ENCODE measurements at places on chromosomes 6 and 20.
A peak's percentile ranks its signal among the peaks of the same experiment; 100 is the strongest.

- no peak for DNase-seq
These were observed 110.3 kb downstream of the CRYBG1 start for GRCh38 chr6:106470811-106471210.

DNA sequence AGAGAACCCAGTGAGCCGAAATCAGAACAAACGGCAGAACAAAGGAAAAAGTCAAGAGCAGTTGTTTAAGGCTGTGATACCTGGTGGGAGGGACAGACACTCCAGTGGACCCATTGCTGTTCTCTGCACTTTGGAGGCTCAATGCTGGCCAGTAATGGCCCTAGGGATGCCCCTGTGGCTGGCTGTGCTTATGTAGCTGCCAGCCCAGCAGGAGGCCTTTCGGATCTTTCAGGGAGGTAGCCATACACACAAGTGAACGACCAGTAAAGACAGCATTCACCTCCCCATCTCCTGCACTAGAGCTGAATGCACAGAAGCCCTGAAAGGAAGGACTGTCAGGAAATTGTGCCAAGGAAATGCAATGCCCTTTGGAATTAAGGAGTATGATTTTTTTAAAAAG, 34.3 kb downstream of the GPLD1 start:
- no peak for DNase-seq

DNA sequence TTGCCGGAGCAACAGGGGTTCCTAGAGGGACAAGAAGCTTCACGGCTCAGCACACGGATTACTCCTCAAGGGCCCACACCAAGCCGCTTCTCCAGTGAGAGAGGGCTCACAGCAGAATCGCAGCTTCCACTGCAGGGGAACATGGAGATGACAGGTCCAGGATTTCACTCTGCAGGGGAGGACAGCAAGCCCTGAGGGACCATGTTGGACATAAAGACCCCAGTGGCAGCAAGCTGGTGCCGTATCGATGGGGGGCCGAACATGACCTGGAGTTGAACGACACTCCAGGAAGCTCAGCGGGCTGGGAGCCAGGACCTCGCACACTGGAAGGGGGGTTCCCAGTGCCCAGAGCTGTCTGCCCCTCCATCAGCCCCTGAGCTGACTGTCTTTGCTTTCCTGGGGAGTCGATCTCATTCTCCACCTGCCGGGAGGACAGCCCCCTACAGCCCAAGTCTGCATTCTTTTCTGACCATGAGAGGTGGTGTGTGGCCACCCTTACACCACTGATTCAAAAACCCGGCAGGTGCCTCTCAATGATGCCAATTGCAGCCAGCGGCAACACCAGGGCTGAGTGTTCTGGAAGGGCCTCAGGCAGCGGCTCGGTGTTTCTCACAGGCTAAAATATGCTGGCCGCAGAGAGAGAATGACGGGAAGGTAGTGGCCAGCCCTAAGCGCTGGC, 194.5 kb upstream of the CDH4 start:
- DNase-seq = no peak

- no peak for DNase-seq
These were observed 41.1 kb downstream of the BLTP3A start for GRCh38 chr6:34832942-34833341.

DNA sequence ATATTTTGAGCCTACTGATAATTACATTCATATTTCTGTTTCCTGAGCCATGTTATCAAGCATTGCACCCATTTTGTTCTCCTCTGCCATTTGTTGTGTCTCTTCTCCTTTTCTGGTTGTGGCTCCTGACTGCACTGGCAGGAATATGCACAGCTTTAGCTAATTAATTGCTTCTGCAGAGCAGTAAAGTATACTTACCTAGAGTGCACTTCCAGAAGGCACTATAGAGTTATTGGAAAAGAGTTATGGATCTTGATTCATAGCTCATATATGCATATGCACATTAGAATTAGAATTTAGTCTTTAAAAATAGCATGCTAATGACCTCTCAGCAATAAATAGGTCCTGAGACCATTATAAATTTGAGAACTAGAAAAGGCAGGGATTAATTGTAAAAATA, 262.6 kb downstream of the NKAIN2 start:
- DNase-seq = no peak

GRCh38 chr20:6401893-6402557, 279.2 kb upstream of the FERMT1 start:
- DNase-seq = no peak

- no peak for DNase-seq
These were observed 23.6 kb downstream of the HMGN4 start for GRCh38 chr6:26561533-26562466.

GRCh38 chr6:22043284-22043962, 253.4 kb downstream of the PRL start:
- DNase-seq = no peak

DNA sequence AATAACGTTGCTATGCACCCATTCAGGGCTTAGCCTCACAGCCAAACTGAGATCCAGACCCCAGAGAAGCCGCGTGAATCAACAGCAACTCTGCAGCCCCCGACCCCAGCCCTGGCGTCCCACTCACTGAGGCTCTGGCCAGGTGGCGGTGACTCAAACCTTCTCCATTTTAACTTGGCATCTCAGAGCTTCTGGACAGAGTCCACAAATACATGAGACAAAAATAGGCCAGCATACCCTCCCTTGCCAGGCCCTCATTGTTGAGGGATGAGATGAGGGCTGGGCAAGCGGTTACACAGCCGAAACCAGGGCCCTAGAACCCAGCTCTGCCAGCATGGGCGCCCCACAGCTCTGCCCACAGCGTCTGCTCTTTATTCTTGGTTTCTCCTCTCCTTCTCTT, 118.4 kb downstream of the MYLK4 start:
- DNase-seq = no peak

- DNase-seq = no peak
These were observed 154.4 kb downstream of the TMEM200A start for GRCh38 chr6:130520221-130520620.

- no peak for DNase-seq
These were observed 38.0 kb upstream of the EEF1A1 start for GRCh38 chr6:73558624-73559398.

DNA sequence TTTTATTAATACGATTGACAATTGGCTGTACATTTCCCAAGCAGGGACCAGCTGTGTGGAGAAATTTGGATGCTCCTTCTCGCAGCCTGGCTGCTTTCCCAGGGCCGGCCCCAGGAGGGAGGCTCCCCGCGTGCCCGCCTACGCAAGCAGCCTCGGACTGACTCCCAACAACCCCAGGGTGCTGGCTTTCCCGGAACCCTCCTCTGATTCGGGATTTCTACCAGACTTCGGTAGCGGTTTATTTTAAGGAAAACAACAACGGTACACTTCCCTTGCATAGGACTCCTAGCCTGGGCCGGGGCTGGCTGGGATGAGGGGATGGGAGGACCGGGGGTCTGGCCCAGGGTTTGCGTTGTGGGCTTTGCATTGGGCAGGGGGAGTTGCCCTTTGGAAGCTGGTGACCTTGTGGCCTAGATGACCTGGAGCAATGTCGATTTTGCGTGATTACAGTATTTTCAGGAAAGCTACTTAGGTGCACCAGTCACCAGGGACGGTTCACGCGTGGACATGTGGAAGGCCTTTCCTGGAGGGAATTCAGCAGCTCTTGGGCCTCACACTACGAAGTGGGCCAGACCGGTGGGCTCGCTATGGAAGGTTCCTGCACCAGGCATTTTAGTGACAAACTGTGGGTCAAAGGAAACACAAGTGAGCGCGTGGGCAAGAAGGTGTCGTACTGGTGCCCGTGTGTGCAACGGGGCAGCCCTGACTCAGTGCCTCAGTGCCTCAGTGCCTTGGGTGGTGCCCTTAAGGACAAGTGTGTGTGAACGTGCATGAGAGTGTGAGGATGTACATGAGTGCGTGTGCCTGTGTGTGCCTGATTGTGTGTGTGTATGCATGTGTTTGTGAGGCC, 20.7 kb upstream of the PHACTR3 start:
- no peak for DNase-seq

- no peak for DNase-seq
These were observed 95.3 kb downstream of the CDKAL1 start for GRCh38 chr6:20629509-20629908.

DNA sequence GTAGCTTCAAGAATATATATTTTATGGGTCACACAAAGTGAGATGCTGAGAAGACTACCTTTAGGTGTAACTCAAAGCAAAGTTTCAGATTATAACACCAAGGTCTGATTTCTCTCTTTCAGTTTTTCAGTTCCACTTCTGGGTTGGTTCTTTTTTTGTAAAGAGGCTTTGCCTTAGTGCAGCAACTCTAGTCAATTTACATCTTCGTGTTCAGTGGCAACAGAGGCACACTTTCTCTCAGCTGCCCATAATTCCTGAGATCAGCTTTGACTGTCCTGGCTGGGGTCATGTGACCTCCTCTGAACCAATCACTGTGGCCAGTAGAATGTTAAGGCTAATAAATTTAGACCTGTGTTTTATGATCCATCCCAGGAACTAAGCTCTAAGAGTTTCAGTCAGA, 120.2 kb downstream of the TINAG start:
- DNase-seq = no peak

DNA sequence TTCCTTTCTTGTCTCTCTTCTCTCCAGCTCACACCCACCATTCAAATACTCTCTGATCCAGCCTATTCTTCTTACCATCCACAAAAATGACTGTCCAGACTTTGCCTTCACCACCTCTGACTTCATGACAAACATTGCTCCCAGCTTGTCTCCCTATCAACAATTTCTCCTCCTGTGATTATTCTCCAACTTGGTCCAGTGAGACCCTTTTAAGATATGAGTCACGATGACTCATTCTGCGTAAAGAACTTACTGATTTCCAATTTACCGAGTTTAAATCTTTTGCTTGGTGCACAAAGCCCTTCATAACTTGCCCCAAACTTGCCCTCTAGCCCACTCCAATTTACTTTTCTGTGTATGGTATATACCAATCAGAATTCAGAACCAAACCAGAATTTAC, 833.2 kb downstream of the MAFB start:
- DNase-seq = no peak

- DNase-seq = peak; percentile 12
These were observed 34.3 kb downstream of the PYGB start for GRCh38 chr20:25282034-25282781.

- no peak for DNase-seq
These were observed 99.8 kb downstream of the SNAP25 start for GRCh38 chr20:10318291-10319024.

DNA sequence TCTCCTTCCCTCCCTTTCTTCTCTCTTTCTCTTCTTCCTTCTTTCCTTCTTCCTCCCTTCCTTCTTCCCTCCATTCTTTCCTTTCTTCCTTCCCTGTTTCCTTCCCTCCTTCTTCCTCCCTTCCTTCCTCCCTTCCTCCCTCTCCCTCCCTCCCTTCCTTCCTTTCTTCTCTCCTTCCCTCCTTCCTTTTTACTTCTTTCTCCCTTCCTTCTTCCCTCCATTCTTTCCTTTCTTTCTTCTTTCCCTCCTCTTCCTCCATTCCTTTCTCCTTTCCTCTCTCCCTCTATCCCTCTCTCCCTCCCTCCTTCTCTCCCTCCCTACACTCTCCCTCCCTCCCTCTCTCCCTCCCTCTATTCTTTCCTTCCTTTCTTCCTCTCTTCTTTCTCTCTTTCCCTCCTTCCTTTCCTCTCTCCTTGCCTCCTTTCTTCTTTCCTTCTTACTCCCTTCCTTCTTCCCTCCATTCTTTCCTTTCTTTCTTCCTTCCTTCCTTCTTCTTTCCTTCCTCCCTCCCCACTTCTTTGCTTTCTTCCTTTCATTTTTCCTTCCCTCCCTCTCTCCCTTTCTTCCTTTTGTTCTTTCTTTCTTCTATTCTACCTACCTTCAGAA, 200.4 kb upstream of the SSTR4 start:
- DNase-seq = no peak

DNA sequence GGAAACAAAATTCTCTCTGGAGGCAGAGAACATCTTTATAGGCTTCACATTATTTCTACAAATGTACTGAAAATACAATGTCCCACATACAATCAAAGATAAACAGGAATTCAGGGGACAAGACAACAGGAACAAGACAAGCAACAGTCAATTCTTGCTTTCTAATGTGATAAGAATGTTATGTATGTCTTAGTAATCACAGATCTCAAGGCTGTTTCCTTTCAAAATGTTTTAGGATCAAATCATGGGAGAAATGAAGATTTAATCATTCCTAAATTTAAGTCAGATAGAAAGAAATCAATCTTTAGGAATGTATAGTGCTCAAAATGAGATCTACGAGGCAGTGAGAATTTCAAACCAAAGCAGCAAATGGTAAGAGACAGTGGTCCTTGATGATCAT, 32.1 kb downstream of the NEDD9 start:
- DNase-seq = no peak

DNA sequence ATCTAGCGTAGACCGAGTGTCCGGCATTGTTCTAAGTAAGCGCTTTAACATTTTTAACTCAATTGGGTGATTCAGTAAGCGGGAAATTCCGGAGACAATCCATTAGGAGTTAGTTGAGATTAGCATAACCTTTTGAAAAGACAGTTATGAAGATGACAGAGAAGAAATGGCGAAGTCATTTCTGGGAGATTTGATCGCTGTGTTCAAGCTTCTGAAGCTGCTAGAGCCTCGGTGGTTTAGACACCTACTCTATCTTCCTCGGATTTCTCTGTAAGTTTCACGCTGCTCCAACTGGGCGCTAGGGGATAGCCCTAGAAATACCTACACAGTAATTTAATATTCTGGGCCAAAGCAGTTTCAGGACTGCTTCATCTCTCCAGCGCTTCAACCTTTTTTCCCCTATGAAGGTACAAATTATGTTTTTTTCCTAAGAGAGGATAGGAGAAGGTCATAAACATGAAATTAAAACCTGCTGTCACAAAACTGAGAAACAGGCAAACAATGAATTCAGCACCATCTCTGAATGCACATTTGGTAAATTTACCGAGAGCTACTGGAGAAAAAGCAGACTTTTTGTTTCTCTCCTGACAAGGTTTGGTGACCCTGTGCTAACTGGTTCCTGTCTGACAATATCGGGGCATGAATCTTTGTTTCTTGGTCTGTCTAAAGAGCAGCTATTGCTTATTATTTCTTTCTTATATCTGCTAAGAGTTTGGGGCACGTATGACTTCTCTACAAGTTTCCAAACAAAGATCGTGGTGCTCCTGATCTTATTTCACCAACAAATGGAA, 22.4 kb downstream of the ZNF311 start:
- no peak for DNase-seq

- no peak for DNase-seq
These were observed 227.4 kb upstream of the PLN start for GRCh38 chr6:118320652-118321051.

Data from T-helper 1 cell (primary cell).